H7 (cell line): ENCODE measurements at places on chromosomes 1 and 21. TPM values are rescaled to one million over a fixed set of nuclear protein-coding genes. Genes with fewer than 3 reads are reported as not detected.

DNA sequence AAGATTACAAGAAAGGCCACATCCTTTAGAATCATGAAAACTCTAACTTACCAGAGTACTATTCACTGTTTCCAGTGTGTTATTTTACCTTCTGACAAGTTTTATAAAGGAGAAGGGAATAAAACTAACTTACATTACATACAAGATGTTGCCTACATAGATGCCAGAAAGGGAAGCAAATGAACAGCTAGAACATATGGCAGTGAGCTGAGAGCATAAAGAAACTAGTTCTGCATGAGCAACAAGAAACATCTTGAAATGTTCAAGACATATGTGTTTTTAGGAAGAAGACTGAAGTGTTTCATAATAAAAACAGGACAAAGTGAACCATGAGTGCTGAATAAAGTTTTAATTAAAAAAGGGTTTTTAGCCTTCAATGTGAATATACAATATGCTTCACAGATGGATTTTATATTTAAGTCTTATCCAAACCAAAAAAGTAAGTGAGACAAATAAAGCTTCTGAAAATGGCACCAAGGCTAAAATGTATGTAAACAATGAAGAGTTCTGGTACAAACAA is 39.4 kb downstream of the SLC5A9 start:
- DNase-seq, result no peak

DNA sequence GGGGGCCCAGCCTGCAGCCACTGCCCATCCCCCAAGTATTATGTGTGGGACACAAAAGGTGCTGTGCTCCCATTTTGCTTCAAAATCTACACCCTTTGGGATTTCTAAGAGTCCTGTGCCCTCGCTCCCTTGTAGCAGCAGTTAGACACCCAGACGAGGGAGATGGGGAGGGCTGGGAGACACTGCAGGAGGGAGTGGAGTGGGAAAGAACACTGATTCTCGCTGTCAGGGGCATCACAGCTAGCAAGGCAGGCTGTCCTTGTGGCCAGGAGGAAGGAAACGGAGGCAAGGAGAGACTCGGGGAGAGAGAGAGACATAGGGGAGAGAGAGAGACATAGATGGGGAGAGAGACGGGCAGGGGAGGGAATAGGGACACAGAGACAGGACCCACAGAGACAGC is 38.5 kb downstream of the CSMD2 start:
- no peak for DNase-seq

GRCh38 chr21:14403681-14404318 is 20.9 kb upstream of the HSPA13 start:
- peak; percentile 8 for DNase-seq

DNA sequence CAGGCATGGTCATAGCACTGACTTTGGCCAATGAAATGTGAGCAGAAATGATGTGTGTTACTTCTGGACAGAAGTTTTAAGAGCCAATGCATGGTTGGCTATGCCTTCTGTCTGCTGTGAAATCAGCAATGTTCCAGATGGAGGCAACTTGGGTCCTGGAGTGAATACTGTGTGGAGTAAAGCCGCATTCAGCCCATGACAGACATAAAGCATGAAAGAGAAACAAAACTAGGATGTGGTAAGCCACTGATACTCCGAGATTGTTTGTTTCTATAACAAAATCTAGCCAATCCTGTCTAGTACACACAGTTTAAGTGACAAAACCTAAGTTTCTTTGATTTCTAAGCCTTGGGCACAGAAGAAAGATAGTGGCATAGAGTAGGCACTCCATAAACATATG is 47.1 kb upstream of the ARHGAP29 start:
- DNase-seq, result no peak

DNA sequence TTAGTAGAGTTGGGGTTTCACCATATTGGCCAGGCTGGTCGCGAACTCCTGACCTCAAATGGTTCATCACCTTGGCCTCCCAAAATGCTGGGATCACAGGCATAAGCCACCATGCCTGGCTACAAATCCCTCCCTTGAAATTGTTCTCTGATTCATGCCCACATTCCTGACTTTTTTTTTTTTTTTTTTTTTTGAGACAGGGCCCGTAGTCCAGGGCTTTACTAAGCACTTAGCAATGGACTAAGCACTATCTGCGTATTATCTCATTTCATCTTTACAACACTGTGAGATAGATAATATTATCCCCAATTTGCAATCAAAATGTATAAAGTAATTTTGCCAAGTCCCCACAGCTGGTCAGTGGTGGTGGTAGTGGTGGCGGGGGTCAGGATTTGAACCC is 58.9 kb downstream of the VWA5B1 start:
- DNase-seq, result no peak

GRCh38 chr1:241834733-241835377 is 13.1 kb upstream of the EXO1 start:
- no peak for DNase-seq

The NPHS2 gene
- total RNA-seq, result not detected in 2 replicates

The MR1 gene
- total RNA-seq, result 0.44 TPM in 1 of 2 replicates, not detected in the other

The ARHGEF10L gene
- total RNA-seq, result 54.8 and 76.9 TPM in 2 replicates

The UTS2 gene
- total RNA-seq, result 0.35 and 1.3 TPM in 2 replicates
